Aorta (tissue), 5 donors: ENCODE measurements at places on chromosomes 16 and 17. TPM values are rescaled to one million over a fixed set of nuclear protein-coding genes. Genes with fewer than 3 reads are reported as not detected.

The TNS4 gene
- total RNA-seq, result 0.39 TPM

The PLCD3 gene
- total RNA-seq, result 94.6 TPM

The TEFM gene
- 15.8 TPM for total RNA-seq

The NOS2 gene
- 0.16 TPM for total RNA-seq

The HSPB9 gene
- total RNA-seq, result not detected

DNA sequence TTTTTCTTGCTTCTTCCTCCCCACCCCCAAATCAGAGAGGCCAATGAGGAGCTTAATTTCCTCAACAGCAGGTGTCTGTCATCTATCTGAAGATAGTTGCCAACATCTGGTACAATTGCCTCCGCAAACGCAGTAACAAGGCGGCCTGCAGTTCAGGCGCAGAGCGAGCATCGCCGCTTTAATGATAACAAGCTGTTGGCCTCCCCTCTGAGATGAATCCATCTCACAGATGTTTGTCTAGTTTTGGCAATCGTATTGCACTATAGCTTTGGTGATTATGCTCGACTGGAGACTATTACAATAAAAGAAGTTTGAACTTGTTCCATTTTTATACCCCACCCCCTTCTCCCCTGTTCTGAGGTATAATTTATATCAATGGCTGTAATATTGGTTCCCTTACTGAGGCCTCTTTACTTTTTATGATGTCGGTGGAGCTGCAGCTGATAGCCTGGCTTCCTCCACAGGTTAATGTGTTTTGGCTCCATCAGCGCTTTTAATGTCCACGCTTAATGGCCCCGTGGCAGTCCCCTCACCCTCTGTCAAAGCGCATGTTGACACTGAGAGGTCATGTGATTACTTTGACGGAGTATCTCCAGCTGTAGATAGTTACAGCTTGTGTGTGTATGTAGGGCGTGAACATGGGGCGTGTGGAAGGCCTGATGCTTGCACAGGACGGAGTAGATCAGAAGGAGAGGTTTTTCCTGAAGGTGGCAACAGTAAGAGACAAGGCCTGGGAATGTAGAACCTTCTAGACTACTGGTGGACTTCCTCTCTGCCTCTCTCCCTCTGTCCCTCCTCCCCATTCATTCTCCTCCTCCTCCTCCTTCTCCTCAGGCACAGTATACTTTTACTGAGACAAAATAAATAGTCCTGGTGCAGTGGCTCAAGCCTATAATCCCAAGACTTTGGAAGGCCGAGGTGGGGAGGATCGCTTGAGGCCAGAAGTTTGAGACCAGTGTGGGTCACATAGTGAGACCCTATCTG is 164.7 kb downstream of the MSI2 start:
- no peak for DNase-seq

GRCh38 chr16:66605177-66605978 is 874 bp downstream of the CMTM3 start:
- DNase-seq, result peak; percentile 88

DNA sequence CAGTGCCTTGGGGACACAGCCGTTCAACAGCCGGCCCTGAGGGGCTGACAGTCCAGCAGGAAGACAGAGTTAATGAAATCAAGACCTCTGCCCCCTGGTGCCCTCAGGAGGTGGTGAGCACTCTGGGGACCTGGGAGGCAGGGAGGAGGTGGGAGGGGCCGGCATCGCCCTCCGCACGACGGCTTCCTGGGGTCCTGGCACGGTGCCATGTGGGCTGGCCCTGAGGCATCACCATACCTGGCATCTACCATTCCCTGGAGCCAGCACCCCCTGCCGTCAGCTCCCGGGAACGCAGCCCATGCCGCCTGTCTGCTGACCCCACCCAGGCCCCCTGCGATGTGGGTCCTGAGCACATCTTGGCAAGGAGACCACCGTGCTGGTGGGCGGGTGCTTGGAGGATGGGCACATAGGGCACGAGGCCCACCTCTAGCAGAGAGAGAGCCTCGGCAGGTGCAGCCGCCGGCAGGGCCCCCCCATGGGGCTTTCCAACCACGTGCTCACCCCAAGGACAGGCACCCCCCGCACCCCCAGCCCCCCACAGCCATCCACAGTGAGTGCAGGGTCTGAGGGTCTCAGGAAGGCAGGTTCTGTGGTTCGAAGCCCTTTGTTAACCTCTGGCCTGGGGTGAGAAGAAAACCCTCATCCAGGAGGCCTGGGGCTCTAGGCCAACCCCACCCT is 52.5 kb downstream of the ZFPM1 start:
- no peak for DNase-seq

GRCh38 chr16:78129349-78129748 is 29.9 kb downstream of the WWOX start:
- no peak for DNase-seq

GRCh38 chr16:566475-567372 is at the start of gene NHLRC4:
NHLRC4 (plus strand) TSS chr16:567005; CDS start chr16:568048, 1,043 bp downstream.
- DNase-seq, result no peak

The PDF gene
- total RNA-seq, result 6.0 TPM

DNA sequence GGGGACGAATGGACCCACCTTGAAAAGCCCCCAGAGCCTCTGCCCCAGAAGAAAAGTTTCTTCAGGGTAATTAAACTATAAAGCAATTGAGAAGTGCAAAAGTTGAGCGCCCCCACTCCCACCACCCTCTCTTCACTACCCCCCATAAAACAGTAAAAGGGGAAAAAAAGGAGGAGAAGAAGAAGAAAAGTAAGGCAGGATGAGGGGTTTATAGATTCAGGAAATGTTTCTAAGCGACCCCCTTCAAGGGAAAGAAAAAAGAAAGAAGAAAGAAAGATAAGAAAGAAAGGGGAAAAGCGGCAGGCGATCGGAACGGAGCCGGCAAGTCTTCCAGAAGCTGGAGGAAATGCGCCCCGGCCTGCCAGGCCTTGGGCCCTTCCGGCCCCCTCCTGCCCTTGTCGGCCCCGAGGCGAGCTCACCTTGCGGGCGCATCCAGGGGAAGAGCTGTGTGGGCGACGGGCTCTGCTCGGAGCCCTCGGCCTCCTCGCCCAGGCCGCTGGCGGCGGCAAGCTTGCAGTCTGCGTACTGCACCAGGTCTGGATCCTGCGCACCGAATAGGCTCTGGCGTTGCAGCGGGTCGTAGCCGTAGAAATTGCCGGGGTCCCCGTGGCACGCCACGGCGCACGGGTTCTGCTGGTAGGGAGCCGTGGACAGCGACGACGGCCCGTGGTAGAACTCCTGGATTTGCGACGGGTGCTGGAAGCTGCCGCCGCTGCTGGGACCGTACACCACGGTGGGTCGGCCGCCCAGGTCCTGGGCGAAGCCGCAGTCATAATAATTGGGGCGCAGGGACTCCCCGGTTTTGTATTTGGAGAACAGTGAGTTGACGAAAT is 1.0 kb downstream of the HOXB8 start:
- no peak for DNase-seq

The SLC6A4 gene
- total RNA-seq, result 0.45 TPM

- no peak for DNase-seq
These were observed 35.8 kb downstream of the N4BP1 start for GRCh38 chr16:48574140-48574539.

DNA sequence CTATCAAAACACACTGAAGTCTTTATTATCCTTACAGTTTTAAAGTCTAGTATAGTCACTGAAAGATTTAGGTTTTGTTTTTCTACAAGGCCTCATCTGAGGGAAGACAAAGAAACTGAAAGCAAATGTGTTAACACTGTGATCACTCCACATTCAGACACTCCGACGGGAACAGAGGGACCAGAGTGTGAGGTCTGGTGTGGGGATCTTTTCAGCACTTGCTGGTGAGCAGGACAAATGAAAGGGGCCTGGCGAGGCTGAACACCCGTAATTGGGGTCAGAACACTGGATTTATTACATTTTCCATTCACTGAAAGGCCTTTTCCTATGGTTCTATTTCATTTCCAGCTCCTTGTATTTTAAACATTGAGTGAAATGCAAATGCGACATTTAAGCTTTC is 910.5 kb downstream of the CDH11 start:
- no peak for DNase-seq

DNA sequence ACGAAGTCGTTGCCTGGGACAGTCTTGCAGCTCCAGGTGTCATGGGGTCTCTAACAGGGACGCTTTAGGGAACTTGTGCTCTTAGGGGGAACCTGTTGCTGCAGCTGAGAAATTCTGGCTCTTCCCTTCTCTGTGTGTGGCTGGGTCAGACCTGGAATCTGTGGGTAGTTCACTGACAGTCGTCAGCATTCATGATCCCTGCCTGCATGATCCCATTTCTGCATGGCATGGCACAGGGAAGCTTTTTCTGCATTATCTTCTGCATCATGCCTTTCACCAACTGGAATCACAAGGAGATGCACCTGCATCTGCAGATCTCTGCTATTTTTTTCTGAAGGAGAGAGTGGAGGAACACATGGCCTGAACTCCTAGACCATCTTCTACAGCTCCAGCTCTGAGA is 85.6 kb downstream of the SOX9 start:
- DNase-seq, result no peak

DNA sequence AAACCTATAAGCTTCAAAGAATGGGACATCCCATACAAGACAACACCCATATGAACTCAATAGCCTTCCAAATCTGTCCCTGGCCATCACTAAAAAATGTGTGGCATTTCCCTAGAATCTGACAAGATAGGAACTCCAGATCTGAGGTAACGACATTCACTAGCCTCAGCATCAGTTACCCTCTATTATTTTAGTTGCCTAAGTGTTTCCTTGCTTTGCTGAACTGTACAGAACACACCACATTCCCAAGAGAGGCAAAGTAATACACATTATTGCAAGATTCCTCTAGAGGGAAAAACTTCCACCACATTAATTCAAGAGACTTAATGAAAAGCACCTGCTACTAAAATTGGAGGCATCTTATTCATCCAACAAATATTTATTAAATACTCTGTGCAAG is 5.0 kb downstream of the LSM12 start:
- no peak for DNase-seq

The ZNF646 gene
- 15.0 TPM for total RNA-seq

The TP53TG3C gene
- total RNA-seq, result not detected

The AARS1 gene
- total RNA-seq, result 64.2 TPM

DNA sequence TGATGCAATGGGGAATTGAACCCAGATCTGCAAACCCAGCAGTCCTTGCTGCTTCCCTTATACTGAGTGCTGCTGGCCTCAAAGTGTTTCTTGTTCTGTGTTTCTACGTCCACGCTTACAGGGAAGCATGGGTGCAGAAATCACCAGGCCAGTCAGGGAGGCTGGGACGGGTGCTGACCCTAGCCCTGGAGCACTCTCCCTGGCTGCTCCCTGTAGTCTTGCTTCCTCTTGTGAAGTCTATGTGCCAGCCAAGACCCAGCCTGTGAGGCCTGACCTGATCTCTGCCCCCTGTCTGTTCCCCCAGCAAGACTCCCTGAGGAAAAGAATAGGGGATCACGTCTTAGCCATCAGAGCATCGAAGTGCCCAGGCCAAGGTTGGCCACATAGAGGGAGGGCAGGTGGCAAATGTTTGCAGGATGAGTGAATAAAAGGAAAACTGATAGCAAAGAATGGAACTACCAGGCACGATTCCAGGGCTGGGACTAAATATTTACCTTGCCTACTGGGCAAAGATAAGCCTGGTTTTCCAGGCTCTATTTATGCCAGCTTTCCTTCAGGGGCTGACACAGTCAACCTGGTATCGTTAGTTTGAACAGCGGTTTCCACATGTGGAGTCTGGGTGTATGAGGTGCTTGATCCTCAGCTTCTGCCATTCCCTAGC is 41.2 kb upstream of the RHOT1 start:
- no peak for DNase-seq

The KRTAP2-1 gene
- total RNA-seq, result not detected

GRCh38 chr17:42598905-42599304 is 10.3 kb downstream of the RETREG3 start:
- DNase-seq, result no peak
